Karpas-422 (cell line): ENCODE measurements at places on chromosomes 5 and 9.
A peak's percentile ranks its signal among the peaks of the same experiment; 100 is the strongest.

GRCh38 chr5:175718401-175719108, 60.7 kb downstream of the HRH2 start:
- no peak overlapping the region for H3K27ac ChIP-seq
- H3K36me3 ChIP-seq: no peaks in the 10 kb centered on the region
- DNase-seq: peak; percentile 77

DNA sequence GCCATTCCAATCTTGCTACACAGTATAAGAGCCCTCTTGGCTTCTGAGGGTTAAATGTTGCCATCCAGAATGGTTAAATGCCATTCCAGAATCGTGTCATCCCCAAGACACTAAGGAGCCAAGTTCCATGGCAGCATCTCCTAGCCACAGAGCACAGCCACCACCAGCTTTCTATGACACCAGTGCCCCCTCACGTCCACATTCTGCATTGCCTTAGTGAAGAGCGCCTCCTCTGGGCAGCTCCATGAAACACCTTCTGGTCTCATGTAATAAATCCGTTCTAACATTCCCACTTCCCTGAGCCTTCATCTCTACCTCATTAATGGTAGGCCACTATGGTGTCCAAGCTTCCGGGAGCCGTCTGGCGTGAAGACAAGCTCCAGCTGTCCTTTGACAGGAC, 12.4 kb downstream of the CBY3 start:
- no peak overlapping the region for H3K4me3 ChIP-seq
- no peak overlapping the region for H3K27ac ChIP-seq
- H3K36me3 ChIP-seq: no peaks in the 10 kb centered on the region
- H3K27me3 ChIP-seq: no peaks in the 10 kb centered on the region

DNA sequence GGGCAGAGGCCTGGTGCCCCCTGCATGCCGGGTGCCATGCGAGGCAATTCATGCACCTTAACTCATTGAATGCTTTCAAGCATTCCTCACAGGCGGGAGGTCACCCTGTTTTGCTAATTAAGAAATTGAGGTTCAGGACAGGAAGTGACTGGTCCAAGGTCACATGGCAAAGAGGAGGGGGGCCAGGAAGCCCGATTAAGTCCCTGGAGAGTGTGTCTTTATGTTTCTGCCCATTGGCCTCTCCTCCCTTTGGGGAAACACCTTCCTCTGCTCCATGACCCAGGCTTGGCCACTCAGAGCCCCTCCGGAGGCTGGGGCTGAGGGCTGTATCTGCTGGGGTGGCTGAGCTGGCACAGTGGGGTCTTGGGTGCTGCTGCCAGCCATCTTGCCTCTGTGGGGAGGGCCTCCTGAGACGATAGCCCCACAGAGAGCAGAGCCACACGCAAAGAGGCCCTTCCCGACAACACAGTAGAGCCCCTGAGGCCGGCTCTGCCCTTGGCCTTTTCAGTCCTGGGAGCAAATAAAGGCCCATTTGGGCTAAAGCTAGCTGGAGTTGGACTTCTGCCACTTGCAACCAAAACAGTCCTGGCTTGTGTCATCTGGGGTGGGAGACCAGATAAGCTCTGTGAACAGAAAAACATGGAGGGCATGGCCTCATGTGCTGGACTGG, 90.8 kb upstream of the NEURL1B start:
- H3K36me3 ChIP-seq: no peaks in the 10 kb centered on the region
- no peaks in the 10 kb centered on the region for H3K4me1 ChIP-seq
- no peak for DNase-seq
- H3K4me3 ChIP-seq: no peak overlapping the region

DNA sequence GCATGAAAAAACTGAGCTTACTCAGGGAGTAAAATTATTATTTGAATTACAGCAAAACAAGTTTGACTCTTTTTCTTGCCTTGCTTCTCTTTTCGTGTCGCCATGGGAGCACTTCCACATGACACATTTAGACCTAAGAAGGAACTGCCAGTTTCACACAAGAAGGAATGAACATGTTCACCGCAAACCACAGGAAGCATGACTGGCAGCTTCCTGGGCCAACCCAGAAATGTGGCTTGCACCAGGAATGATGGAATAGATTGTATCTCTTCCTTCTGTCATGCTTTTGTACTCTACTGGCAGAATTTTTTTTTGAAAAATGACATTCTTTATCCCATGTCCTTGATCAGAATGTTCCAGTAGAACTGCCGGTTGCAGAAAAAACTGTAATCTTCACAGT, 32.9 kb upstream of the MAN2A1 start:
- DNase-seq: no peak
- H3K36me3 ChIP-seq: no peaks in the 10 kb centered on the region
- no peak overlapping the region for H3K4me3 ChIP-seq
- no peaks in the 10 kb centered on the region for H3K27me3 ChIP-seq
- no peak overlapping the region for H3K27ac ChIP-seq
- H3K4me1 ChIP-seq: no peaks in the 10 kb centered on the region

- H3K36me3 ChIP-seq: no peaks in the 10 kb centered on the region
- peaks cover 13% of the 10 kb centered on the region for H3K4me1 ChIP-seq
- no peaks in the 10 kb centered on the region for H3K27me3 ChIP-seq
These were observed 902 bp downstream of the HABP4 start for GRCh38 chr9:96450613-96451528.

- no peak for DNase-seq
- peaks cover 28% of the 10 kb centered on the region for H3K36me3 ChIP-seq
- peaks cover 11% of the 10 kb centered on the region for H3K4me1 ChIP-seq
- no peaks in the 10 kb centered on the region for H3K27me3 ChIP-seq
- no peak overlapping the region for H3K27ac ChIP-seq
These were observed 66.0 kb downstream of the TBCA start for GRCh38 chr5:77709993-77710685.

- DNase-seq: no peak
- no peak overlapping the region for H3K27ac ChIP-seq
- H3K4me3 ChIP-seq: no peak overlapping the region
- H3K27me3 ChIP-seq: no peaks in the 10 kb centered on the region
- H3K4me1 ChIP-seq: no peaks in the 10 kb centered on the region
- no peaks in the 10 kb centered on the region for H3K36me3 ChIP-seq
These were observed 1.8 kb downstream of the PDLIM4 start for GRCh38 chr5:132259069-132259851.

DNA sequence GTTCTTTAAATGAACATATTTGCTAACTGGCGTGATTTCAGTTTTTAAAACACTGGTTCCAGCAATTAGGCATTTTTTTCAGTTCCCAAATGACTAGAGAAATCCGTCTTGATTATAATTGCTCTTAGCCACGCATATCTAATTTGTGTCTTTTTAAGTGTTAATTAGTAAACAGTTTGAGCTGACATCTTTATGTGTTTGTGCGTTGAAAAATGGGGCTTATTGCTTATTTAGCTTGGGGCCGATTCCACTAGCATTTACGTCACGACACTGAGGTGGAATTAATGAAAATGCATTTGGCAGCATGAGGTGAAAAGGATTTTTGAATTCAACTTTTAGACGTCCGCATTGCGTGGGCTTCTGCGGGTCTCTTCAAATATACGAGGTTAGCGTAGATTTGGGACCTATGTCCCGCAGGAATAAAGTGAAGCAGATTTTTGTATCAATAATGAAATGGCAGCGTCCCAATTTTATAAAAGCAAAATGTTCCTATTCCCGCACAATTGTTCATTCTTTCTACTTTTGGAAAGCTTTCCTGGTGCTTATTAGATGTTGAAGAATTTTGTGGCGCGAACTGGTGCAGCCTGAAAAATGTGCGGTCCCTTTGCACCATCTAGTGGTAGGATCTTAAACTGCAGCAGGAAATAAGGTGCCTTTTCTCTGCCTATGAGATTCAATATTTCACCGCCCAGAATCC, 122.7 kb upstream of the LMX1B start:
- no peak overlapping the region for H3K27ac ChIP-seq
- peak; percentile 87 for DNase-seq
- H3K4me1 ChIP-seq: peaks cover 4% of the 10 kb centered on the region; the same call in 1 of the 2 replicates
- no peaks in the 10 kb centered on the region for H3K36me3 ChIP-seq
- H3K4me3 ChIP-seq: no peak overlapping the region

GRCh38 chr5:165996201-165996875, 2295.1 kb upstream of the WWC1 start:
- DNase-seq: no peak
- H3K36me3 ChIP-seq: no peaks in the 10 kb centered on the region
- H3K27me3 ChIP-seq: no peaks in the 10 kb centered on the region
- no peak overlapping the region for H3K27ac ChIP-seq
- no peaks in the 10 kb centered on the region for H3K4me1 ChIP-seq

DNA sequence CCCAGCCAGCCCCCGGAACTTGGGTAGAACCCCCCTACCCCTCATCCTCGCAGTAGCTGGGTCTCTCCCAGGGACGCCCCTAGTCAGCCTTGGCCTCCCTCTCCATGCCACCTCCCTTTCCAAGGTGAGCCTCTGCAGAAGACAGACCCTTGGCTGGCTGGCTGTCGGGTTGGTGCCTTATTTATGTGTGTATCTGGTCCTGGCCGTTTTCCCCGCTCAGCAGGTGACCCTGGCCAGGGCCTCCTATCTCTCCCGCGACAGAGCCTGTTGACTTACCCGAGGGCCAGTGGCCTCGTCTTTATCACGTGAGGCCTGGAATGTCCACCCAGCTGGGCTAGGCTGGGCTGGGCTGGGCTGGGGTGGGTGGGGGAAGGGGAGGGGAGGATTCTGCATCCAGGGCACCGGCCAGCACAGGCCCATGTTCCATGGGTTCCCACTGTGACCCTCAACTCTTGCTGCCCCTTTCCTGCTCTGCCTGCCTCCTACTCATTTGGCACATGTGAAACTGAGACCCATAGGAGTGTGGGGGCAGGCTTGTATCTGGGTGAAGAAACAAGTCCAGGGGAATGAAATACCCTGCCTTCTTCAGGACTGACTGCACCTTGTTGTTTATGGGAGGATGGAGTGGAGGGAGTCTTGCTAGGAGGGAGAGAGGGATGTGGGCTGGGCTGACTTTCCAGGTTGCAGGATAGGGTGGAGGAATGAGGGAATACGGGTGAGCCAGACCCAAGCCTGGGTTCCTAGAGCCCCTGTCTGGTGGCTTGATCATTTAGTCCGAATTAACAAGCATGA, 3.1 kb downstream of the CXXC5 start:
- H3K27ac ChIP-seq: no peak overlapping the region
- peaks cover 48% of the 10 kb centered on the region for H3K4me1 ChIP-seq
- DNase-seq: no peak
- H3K4me3 ChIP-seq: no peak overlapping the region

DNA sequence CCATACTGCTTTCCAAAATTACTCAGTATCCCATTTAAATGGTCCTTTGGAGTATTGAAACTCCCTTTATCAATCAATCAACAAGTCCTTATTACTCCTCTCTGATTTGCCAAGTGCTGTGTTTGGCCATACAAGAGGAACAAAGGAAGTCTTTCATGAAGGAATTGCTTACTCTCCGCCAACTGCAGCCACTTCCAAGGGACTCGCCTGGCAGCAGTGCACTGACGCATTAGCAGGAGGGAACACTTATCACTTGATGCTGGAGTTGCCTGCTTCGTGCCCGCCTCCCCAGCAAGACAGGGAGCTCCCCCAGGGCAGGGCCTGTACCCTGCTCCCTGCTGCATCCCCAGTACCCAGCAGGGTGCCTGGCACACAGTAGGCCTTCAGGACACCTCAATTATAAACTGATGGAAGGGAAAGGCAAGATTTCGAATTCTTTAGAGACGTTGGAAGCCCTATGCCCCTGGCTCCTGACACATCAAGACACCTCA, 97.9 kb downstream of the CRB2 start:
- H3K4me3 ChIP-seq: no peak overlapping the region
- H3K27me3 ChIP-seq: no peaks in the 10 kb centered on the region
- no peaks in the 10 kb centered on the region for H3K36me3 ChIP-seq
- no peaks in the 10 kb centered on the region for H3K4me1 ChIP-seq

DNA sequence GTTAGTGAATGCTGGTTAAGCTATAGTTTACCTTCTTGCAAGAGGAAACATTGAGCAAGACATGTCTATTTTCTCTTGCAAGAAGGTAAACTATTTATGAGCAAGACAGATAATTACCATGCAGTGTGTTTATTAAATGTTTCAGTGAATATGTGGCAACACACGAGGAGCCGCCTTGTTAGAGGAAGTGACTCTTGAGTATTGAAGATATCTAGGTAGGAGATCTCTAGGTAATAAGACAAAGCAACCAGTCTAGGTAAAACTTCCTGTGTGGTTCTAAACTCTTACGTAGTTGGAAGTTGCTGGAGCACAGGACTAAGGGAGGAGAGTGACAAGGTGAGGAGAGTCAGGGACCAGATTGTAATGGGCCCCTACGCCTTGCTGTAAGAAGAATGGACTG, 16.8 kb downstream of the SKP2 start:
- no peak overlapping the region for H3K4me3 ChIP-seq
- H3K27ac ChIP-seq: no peak overlapping the region
- no peaks in the 10 kb centered on the region for H3K27me3 ChIP-seq
- peaks cover 89% of the 10 kb centered on the region; the same call in 1 of the 2 replicates for H3K36me3 ChIP-seq
- H3K4me1 ChIP-seq: no peaks in the 10 kb centered on the region
